Stimulated activated CD4-positive, alpha-beta T cell treated with anti-CD3 and anti-CD28 coated beads, TNF-alpha, amount 100 ng/mL, for 24 hours (primary cell): ENCODE measurements at places on chromosomes 2 and 18.

DNA sequence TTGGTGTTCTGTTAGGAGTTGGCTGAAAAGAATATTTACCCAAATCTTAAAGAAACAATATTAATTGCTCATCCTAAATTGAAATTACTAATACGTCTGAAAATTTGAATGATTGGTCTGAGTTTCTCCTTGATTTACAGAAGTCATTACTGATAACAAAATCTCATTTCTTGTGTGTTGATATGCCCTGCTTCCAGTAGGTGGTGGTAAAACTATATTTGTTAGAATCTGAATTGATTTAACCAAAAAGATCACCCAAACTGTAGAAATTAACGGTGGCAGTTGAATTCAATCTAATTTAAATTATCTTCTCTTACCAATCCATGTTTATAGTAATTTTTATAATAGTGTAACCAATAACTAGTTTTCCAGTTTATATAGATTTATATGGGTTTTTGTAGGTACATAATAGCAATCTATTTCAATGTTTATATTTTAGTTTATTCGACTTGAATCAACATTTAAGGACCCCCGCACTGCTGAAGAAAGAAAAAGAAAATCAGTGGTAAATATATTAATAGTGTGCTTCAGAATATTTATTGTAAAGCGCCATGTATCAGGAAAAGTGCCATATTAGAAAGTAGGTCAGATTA, 38.3 kb downstream of the PAPOLG start:
- DNase-seq = no peak

- no peak for DNase-seq
These were observed 12.3 kb downstream of the SCG2 start for GRCh38 chr2:223589901-223590300.

- DNase-seq = no peak
These were observed 189.6 kb upstream of the SIX3 start for GRCh38 chr2:44751754-44752479.

- no peak for DNase-seq
These were observed 35.4 kb upstream of the PGAP1 start for GRCh38 chr2:196961889-196962288.

DNA sequence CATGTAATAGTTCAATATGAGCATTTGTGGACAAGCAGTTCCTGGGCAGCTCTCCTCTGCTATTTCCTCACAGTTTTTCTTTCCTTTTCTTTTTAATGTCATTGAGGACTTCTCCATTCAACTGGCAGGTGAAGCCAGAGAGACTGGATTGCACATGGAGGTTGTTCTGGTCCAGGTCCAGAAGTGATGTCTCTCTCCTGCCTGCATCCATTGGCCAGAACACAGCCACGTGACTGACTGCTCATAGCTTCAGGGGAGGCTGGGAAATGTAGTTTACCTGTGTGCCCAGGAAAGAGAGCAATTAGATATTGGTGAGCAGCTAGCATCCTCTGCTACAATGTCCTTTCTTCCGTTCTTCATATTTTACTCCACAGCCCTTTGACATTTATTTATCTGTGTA, 20.2 kb upstream of the ADAM23 start:
- no peak for DNase-seq

DNA sequence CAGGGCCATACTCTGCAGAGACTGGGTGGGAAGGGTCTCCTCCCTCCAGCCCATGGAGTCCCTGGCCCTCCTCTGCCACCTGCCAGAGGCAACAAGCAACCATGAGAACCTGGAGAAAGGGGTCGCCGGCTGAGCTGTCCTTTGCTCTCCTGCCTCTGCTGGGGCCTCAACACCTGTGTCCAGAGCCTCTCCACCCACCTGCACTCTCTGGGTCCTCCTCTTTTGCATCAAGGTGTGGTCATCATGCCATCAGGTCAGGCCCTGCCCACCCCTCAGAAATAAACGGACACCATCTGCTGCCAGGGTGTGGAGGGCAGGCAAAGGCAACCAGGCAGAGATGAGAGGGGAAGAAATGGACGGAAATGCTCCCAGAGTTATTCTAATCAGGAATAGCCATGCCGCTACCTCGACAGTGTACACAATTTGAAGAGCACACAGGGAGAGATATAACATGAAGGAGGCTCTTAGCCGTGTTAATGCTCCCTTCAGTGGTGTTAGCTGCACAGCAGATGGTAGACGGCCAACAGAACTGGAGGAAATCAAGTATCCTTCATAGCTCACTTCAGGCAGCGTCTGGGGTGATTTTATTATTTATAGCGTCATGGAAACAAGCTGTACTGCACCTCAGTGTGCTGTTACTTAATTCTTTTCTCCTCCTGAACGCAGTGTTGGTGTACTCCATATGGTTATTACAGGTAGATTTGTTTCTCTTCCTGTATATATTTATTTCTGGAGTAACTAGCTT, 247.9 kb downstream of the TSN start:
- DNase-seq = no peak

GRCh38 chr2:217515615-217516309, 487.0 kb downstream of the TNS1 start:
- DNase-seq = no peak

DNA sequence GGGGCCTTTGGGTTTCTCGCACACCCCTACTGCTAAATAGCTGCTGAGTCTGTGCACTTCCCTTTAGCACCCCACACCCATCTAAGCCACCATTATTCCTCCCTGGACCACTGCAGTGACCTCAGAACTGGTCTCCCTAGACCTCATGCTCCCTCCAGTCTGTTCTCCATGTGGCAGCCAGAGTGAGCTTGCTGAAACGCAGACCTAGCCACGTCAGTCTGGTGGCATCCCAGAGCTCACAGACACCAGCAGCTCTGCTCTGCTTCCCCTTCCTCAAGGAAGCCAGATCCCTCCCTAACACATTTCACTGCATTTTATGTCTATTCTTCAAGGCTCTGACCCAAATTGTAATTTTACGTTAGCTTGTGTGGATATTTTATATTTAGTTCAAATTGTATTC, 144.4 kb downstream of the DYSF start:
- no peak for DNase-seq

- DNase-seq = no peak
These were observed 12.2 kb downstream of the DGUOK start for GRCh38 chr2:73938718-73939352.

- no peak for DNase-seq
These were observed 40.6 kb upstream of the FOSL2 start for GRCh38 chr2:28352104-28352503.

GRCh38 chr2:71716697-71717624, 263.6 kb downstream of the DYSF start:
- no peak for DNase-seq

DNA sequence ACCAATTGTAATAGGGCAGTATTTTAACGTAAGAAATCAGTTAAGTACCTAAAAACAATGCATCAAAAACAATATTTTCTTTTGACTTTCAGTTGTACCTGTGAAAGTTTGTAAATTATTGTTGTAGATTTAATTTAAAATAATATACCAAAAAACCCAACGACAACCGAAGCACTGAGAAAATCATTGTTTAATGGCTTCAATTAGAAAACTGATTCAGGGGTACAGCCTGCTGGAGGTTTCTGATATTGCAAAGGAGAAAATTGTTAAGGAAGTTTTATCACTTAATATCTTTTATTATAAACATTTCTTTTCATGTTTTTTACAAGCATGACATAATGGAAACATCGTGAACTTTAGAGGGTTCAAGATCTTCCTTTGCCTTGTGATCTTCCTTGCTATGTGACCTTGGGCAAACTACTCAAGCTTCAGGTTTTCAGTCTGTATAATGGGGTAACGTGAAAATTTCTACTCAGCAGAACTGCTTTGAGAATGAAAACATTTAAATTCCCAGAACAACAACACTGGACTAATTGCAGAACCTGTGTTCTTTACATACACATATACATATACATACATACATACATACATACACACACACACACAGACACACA, 76.3 kb upstream of the GLS start:
- no peak for DNase-seq

GRCh38 chr2:171858397-171858958, 35.6 kb downstream of the SLC25A12 start:
- no peak for DNase-seq

- no peak for DNase-seq
These were observed 2.0 kb downstream of the GALNT3 start for GRCh38 chr2:165792104-165792454.

DNA sequence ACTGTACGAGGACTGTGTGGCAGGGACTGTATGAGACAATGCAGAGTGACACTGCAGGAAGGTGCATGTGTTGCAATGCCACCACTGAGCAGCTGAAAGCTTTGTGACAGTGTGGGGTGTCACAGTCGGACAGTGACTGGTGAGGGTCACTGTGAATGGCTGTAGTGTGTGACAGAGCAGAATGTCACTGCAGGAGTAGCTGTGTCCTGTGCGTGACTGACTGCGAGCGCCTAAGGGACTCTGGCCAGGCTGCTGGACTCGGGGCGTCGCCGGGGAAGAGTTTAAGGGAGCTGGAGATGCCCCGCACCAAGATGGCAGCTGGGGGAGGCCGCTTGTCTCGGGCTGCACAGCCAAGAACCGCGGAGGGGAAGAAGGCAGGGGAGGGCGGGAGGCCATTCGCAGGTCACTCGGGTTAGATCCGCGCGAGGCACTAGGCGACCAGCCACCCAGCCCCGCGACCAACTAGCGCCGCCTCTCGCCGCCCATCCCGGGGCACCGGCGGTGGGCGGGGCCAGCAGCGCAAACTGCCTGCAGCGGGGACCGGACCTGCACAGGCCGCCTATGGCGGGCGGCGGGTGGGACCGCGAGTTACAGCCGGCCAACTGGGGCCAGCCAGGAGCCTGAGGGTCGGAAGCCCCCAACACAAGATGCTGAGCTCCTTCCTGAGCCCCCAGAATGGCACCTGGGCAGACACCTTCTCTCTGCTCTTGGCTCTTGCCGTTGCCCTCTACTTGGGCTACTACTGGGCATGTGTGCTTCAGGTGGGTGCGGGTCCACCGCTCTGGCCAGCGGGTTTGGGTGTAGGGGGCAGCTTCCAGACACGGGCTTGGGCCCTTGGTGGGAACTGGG, at the start of gene ABHD1:
ABHD1 (plus strand) TSS at position 514 of the 849 bp plus-strand sequence; CDS start at position 648, 134 bp downstream.
- DNase-seq = no peak

GRCh38 chr2:119111115-119111975, 47.2 kb downstream of the C1QL2 start:
- DNase-seq = no peak

GRCh38 chr18:76335859-76336640, 159.0 kb downstream of the ZNF516 start:
- no peak for DNase-seq

GRCh38 chr18:3924455-3924854, 474.5 kb downstream of the TGIF1 start:
- DNase-seq = no peak

GRCh38 chr2:240584486-240585031, 2.0 kb upstream of the CAPN10 start:
- no peak for DNase-seq

DNA sequence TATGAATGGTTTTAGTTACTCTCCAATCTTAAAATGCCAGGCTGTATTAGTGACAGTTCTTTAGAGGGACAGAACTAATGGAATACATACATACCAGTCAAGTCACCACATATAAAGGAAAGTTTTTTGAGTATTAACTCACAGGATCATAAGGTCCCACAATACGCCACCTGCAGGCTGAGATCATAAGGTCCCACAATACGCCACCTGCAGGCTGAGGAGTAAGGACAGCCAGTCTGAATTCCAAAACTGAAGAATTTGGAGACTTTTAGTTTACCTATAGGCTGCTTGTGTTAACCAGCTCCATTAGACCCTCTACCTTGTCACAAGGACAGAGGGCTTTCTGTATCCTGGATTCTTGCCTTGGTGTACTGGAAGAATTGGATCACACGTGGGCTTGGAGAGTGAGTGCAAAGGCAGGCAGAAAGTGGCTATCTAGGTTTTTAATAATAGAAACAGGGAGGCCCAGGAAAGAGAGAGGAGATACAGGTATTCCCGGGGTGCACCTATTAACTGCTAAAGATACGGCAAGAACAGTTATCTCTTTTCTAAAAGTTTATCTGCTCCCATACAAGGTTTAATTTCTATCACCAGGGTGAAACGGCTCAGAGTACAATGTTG, 234.9 kb upstream of the CYRIA start:
- DNase-seq = no peak

GRCh38 chr2:28374331-28374730, 18.3 kb upstream of the FOSL2 start:
- no peak for DNase-seq
